Islet precursor cell (in vitro differentiated cells): ENCODE measurements at places on chromosomes 13 and 19.

DNA sequence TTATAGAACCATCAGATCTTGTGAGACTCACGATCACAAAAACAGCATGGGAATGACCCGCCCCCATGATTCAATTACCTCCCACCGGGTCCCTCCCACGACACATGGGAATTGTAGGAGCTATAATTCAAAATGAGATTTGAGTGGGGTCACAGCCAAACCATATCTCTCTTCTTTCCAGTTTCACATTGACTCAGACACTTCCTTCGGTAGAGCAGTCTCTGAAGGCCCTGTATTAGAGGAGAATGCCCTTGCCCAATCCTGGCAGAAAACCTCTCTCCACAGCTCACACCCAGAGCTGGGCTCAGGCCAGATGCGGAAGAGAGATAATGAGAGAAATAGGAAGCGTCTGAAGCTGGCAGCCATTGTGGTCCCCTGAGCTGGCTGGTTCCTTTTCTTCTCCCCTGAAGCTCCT, 72.4 kb upstream of the CLDN10 start:
- no peak for DNase-seq

- no peak for DNase-seq
Observed at GRCh38 chr19:40721936-40722661, 5.2 kb downstream of the ITPKC start.

DNA sequence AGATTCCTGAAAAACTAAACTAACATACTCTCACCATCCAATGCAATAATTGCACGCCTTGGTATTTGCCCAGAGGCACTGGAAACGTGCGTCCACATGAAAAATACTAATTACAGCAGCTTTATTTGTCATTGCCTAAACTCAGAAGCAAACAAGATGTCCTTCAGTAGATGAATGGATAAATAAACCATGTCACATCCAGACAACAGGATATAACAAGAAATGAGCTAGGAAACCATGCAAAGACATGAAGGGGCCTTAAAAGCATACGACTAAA, 25.0 kb downstream of the ELL start:
- DNase-seq: no peak

- no peak for DNase-seq
Observed at GRCh38 chr13:56886398-56886797, 254.3 kb upstream of the PRR20A start.

GRCh38 chr13:28379371-28380083, 115.4 kb downstream of the FLT1 start:
- no peak for DNase-seq

DNA sequence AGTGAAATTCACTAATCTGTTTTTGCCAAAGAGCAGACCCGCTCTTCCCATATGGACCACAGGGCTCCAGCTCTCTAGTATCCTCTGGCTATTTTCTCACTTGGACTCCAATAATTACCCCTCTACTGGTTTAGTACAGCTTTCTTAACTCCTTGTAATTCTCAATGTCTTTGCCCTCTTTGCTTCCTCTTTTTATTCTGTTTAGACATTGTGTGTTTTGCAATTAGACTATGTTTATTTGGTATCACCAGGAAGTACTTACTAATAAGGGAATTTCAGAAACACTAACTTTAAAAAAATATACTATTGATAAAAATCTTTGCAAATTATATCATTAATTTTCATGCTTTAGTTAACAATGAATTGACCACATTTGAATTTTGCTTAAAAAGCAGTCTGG, 111.6 kb upstream of the OBI1 start:
- DNase-seq: no peak

DNA sequence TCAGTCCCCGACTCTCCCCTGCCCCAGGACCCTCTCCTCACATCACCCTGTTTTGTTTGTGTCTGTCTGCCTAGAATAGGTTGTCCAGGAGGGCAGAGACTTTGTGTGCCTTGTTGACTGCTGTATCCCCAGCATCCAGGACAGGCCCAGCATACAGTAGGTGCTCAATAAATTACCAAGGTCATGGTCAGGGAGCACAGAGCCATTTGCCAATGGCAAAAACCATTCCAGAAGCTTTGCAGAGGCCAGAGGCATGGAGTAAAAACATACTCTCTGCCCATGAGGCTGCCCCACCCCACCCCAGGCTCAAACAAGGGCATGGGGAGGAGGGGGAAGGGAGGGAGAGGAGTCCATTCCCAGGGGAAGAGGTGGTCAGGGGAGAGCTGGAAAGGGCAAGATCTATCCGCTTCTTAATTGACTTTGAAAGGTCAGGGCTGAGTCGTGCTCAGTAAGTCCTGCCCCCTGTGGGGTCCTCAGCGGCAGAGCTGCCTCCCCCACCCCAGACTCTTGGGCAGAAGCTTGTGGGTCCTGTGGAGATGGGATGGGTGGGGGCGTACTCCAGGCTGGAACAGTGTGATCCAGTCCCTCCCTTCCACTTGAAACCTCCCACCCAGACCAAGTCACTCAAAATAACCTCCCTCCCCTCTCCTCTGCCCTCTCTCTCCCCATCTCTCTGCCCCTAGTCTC, 4.4 kb downstream of the GPR4 start:
- DNase-seq: no peak

DNA sequence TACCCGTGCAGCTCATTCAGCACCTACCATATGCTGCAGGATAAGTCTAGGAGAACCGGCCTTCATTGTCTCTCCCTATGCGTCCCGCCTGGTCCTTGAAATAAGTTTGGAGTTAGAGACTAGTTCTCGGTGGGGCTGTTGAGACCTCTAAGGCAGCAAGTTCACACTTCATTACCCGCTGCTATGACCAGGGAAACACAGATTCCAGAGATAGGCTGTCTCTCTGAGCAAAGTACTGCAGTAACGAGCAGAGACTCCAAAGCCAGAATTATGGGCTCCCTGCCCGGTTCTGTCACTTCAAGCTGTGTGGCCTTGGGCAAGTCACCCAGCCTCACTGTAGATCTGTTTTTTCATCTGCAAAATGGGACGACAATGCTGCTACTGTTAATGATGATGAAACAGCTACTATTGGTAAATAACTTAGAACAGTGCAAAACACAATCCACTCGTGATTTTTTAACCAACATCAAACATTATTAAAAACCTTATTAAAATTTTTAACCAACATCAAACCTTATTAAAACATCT, 184.1 kb downstream of the USP12 start:
- DNase-seq: no peak

DNA sequence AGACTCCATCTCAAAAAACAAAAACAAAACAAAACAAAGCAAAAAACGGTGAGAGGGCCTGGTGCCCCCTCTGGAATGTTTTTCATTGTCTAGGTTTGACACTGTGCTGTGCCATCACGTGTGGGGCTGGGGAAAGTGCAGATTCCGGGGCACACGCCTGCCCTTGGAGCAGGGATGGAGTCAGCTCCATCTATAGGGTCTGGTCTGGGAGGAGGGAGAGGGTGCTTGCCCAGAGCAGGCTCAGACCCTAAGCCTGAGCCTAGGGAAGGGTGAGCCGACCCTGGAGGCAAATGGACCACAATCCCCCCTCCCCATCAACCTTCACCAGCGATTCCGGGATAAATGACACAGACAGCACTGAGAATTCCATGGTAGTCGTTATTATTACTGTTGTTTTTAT, 10.9 kb upstream of the ZBTB32 start:
- no peak for DNase-seq

GRCh38 chr13:67045357-67045756, 184.8 kb downstream of the PCDH9 start:
- DNase-seq: no peak

DNA sequence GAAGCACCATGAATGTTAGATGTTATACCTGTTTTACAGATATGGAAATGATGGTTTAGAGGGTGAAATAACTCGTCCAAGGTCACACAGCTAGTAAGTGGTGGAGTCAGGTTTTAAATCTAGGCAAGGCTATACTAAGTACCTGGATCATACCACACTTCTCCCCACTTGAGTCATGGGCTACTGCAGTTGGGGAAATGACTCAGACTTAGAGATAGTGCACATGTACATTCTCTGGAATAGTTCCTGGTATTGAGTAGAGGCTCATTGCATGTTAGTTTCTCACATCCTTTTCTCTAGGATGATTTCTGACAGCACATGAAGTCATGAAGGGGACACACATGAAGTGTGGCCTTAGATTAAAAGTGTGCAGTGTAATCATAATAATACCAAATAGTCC, 76.2 kb upstream of the TNFSF11 start:
- DNase-seq: no peak

DNA sequence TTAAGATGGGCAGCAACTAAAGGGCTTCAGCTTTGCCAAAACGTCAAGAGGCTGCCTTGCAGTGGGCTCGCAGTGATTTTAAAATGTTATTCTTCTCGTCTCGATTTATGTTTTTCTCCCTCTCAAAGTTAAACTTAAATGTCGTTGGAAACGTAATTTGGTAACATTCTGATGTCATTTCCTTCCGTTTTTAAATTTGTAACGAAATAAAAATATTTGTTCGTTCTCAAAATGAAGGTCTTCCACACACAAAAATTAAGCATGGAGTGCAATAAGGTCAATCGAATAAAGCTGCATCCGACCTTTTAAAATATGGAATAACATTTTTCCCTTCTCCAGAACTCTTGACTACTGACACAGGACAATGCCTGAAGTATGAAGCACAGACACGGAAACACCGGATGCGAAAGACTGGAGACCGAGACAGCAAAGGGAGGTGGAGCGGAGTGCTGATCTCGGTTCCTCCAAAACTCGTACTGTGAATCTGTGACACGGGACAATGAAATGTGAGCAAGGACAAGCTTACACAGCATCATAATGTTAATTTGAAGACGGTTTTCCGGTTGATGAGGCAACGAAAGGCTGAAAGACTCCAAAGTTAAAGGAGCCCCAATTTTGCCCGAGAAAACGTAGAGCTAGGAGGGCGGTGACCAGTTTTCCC, 850 bp downstream of the MTMR6 start:
- no peak for DNase-seq

GRCh38 chr13:72889495-72889894, 107.6 kb downstream of the PIBF1 start:
- DNase-seq: no peak

DNA sequence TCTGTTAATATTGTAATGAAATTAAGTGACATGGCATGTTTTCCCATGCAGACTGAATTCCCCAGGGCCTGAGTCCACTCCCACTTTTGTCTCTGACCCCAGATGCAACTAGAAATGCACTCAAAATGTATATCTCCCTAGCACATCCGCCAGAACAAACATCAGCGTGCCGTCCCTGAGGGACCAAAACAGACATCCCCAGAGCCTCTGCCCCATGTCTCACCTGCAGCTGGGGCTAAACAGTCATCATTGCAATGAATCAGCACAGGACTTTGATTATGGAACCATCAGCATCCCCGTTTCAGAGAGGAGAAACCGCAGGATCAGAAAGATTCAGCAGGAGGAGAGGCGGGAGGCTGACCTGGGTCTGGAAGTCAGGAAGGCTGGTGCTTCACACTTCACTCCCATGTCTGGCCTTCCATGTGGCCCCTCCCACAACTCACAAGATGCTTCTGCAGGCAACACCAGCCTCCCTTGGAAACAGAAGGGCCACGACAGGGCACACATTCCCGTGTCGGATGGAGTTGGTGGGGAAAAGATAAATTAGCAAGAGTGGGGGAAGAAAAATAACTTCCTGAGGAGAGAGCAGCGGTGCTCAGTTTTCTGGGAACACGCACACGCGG, 130.6 kb upstream of the VSTM2B start:
- no peak for DNase-seq

DNA sequence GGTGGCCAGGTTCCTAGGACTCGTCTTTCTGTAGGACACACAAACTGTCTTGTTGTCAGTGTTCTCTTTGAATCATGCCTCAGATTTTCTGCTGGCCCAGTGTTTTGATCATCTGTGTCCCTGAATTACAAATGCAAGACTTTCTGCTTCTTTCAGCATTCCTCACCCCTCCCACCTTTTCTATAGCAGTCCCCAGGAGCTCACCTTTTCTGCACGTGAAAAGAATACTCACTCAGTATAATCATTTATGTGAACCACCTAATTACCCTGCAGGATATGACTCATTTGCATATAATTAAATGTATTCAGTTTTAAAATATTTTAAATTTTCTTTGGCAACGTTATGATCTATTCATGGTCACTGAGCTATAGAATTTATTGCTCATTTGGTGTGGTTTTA, 389.2 kb downstream of the ITGBL1 start:
- DNase-seq: no peak

- DNase-seq: no peak
Observed at GRCh38 chr19:33701565-33701964, 79.8 kb downstream of the CHST8 start.

DNA sequence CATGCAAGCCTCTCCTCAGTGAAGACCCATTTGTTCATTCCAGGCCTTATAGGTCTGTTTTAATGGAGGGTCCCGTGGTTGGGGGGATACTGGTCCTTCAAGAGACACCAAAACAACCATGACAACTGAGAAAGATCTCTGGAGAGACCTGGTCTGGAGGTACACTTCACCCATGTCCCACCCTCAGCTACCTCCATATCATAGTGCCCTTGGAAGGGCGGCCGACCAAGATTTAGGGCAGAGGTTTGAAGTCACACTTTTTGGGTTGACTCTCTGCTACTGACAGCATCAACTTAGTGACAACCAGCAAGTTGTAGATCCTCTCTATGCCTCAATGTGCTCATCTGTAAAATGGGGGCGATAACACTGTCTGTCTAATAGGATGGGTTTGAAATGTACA, 177.3 kb downstream of the TSHZ3 start:
- peak; percentile 13 for DNase-seq

DNA sequence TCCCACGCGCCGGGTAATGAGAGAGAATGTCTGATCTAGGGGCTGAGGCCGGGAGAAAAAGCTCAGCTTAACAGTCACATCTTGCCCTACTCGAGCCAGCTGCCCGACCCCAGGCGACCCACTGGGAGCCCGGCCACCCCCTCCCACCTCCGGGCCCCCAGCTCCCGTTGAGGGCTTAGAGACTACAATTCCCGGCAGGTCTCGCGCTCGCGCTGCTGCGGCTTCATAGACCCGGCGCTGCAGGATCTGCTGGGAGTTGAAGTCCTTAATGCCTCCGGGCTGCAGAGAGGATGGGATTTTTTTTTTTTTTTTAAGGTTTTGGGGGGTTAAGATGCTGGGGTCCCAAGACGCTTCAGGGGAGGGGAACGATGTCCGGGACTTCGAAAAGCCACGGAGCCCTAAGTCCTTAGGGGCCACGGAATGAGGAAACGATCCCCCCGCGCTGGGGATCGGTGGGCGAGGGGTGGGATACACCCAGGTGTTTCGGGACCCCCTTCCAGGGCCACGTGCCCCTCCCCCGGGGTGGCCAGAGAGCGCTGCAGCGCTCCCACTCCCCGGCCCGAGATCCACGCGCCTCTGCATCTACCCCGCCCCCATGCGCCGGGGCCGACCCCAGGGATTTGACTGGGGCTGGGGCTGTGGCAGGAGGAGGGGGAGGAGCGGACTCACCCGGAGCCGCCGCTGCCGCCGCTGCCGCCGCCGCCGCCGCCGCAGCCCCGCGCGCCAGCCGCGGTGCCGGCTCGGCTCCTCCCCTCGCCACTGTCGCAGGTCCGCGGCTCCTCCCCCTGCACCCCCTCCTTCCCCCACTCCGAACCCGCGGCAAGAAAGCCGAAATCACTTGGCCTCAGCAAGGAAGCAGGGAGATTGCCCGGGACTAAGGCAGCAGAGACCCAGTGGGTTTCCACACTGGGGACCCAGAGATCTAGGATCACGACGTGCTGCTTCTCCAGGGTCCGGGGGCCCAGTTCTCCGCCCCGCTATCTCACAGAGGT, at the start of gene SYT3:
Gene SYT3, minus strand, starts transcription at position 761 of the 992 bp plus-strand sequence. CDS start 2,470 bp downstream, outside the sequence.
- peak; percentile 81 for DNase-seq

GRCh38 chr19:873084-873483, 13.6 kb downstream of the CFD start:
- DNase-seq: no peak
